ENCODE measurements at places on chromosomes 12 and 14.
A peak's percentile ranks its signal among the peaks of the same experiment; 100 is the strongest.

- no peak overlapping the region for H3K27ac ChIP-seq
- H3K4me1 ChIP-seq = no peaks in the 10 kb centered on the region
- H3K27me3 ChIP-seq = no peaks in the 10 kb centered on the region
- DNase-seq = peak; percentile 24
- H3K4me3 ChIP-seq = no peak overlapping the region
Observed at GRCh38 chr14:102481791-102482238, 27.8 kb downstream of the ANKRD9 start.

- no peak for DNase-seq
- no peaks in the 10 kb centered on the region for H3K4me1 ChIP-seq
- no peaks in the 10 kb centered on the region for H3K36me3 ChIP-seq
- no peak overlapping the region for H3K27ac ChIP-seq
- no peaks in the 10 kb centered on the region for H3K27me3 ChIP-seq
Observed at GRCh38 chr12:98213556-98213955, 301.8 kb upstream of the TMPO start.

DNA sequence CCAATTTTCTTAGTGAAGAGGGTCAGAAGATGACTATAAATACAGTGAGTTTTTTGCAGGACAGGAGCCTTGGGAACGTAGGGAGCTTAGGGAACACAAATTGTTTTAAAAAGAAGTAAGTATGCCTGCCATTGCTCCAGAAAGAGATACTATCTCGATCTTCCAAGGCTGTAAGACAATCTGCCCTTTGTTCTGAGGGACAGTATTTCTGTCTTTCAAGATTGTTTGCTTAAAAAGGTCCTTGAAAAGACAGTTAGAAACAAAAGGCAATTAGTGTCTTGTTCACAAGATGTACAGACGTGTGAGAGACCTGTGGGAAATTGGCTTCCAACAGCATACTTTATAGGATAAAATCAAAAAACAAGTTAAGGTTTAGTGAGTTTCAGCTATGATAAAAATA lies 321.2 kb upstream of the FAR2 start:
- no peak overlapping the region for H3K4me3 ChIP-seq
- no peaks in the 10 kb centered on the region for H3K27me3 ChIP-seq
- H3K36me3 ChIP-seq = no peaks in the 10 kb centered on the region
- H3K27ac ChIP-seq = no peak overlapping the region
- DNase-seq = no peak
- H3K4me1 ChIP-seq = no peaks in the 10 kb centered on the region

- no peak overlapping the region for H3K27ac ChIP-seq
- H3K4me1 ChIP-seq = peaks cover 6% of the 10 kb centered on the region
- no peak for DNase-seq
- H3K36me3 ChIP-seq = no peaks in the 10 kb centered on the region
- no peak overlapping the region for H3K4me3 ChIP-seq
- H3K27me3 ChIP-seq = no peaks in the 10 kb centered on the region
Observed at GRCh38 chr12:91139286-91139685, 28.0 kb upstream of the LUM start.

All from aorta (tissue), 5 donors.